ENCODE measurements at places on chromosomes 7 and 10. TPM values are rescaled to one million over a fixed set of nuclear protein-coding genes. Genes with fewer than 3 reads are reported as not detected.

The SORCS1 gene
- not detected for polyA plus RNA-seq

The PON3 gene
- 1.8 TPM for polyA plus RNA-seq

The CDK14 gene
- 24.1 TPM for polyA plus RNA-seq

The NXPH1 gene
- not detected for polyA plus RNA-seq

The RBP3 gene
- polyA plus RNA-seq, result not detected

GRCh38 chr7:50364645-50365044 is 60.1 kb downstream of the IKZF1 start:
- DNase-seq, result no peak
- peaks cover 5% of the 10 kb centered on the region for H3K36me3 ChIP-seq
- no peak overlapping the region for H3K27ac ChIP-seq
- no peaks in the 10 kb centered on the region for H3K27me3 ChIP-seq

- H3K4me1 ChIP-seq, result no peaks in the 10 kb centered on the region
- no peaks in the 10 kb centered on the region for H3K27me3 ChIP-seq
- H3K36me3 ChIP-seq, result no peaks in the 10 kb centered on the region
- no peak overlapping the region for H3K27ac ChIP-seq
Measured at GRCh38 chr7:10677211-10677610, 296.5 kb upstream of the PHF14 start.

- H3K27me3 ChIP-seq, result peaks cover 47% of the 10 kb centered on the region
- H3K27ac ChIP-seq, result no peak overlapping the region
- no peak for DNase-seq
- no peaks in the 10 kb centered on the region for H3K36me3 ChIP-seq
Measured at GRCh38 chr7:27187475-27188385, 2.7 kb upstream of the HOXA11 start.

- H3K4me3 ChIP-seq, result no peak overlapping the region
- DNase-seq, result no peak
- H3K27ac ChIP-seq, result no peak overlapping the region
- H3K36me3 ChIP-seq, result no peaks in the 10 kb centered on the region
Measured at GRCh38 chr7:134850066-134850465, 70.6 kb downstream of the CALD1 start.

DNA sequence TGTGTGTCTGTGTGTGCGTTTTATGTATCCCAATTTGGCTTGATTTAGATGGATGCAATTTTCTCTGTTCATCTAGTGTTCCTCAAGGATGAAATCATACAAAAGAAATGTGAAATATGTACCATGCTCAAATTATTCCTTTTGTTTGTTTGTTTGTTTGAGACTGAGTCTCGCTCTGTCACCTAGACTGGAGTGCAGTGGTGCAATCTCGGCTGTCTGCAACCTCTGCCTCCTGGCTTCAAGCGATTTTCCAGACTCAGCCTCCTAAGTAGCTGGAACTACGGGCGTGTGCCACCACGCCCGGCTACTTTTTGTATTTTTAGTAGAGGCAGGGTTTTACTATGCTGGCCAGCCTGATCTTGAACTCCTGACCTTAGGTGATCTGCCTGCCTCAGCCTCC is 11.3 kb upstream of the SHTN1 start:
- no peak overlapping the region for H3K27ac ChIP-seq
- no peak for DNase-seq
- H3K4me1 ChIP-seq, result no peaks in the 10 kb centered on the region
- H3K36me3 ChIP-seq, result no peaks in the 10 kb centered on the region
- no peak overlapping the region for H3K4me3 ChIP-seq

DNA sequence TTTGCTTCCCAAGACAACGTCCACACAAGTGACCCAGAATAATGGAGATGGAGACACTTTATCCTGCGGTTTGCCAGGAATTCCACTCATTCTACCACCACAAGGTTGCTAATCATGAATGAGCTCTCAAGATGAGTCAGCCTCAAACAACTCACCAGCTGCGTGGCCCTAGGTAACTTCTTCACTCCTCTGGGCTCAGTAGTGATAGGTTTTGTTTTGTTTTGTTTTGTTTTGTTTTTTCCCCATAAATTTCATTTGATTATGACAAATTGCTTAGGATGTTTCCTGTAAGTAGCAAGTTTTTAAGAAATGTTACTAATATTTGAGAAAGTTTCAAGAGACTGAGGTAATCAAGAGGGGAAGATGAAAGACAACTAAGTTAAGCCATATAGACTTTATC is 286.8 kb downstream of the PARD3 start:
- H3K27me3 ChIP-seq, result no peaks in the 10 kb centered on the region
- no peak overlapping the region for H3K27ac ChIP-seq
- H3K4me1 ChIP-seq, result peaks cover 7% of the 10 kb centered on the region
- no peak overlapping the region for H3K4me3 ChIP-seq
- DNase-seq, result no peak

DNA sequence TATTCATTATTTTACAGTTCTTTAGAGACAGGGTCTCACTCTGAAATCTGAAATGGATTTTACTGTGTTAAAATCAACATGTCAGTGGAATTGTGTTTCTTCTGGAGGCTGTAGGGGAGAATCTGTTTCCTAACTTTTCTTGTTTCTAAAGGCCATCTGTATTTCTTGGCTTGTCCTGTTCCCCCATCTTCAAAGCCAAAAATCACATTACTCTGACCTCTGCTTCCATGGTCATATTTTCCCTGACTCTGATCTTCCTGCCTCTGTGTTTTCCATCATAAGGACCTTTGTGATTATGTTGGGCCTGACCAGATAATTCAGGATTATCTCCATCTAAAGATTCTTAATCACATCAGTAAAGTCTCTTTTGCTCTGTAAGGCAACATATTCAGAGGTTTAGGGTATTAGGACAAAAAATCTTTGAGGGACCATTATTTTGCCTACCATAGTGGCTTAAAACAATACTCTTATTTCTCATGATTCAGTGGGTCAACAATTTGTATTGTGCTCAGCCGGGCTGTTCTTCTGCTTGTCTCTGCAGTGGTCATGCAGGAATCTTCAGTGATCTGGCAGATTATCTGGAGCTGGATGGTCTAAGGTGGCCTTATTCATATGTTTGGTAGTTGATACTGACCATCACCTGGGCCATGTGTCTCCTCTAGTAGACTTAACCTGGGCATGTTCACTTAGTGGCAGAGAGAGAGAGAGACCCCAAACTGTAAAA is 5.7 kb downstream of the ANLN start:
- no peaks in the 10 kb centered on the region for H3K4me1 ChIP-seq
- no peak for DNase-seq
- no peak overlapping the region for H3K27ac ChIP-seq
- H3K4me3 ChIP-seq, result no peak overlapping the region
- H3K27me3 ChIP-seq, result no peaks in the 10 kb centered on the region

- no peak for DNase-seq
- no peak overlapping the region for H3K4me3 ChIP-seq
- H3K27ac ChIP-seq, result peak overlapping the region; percentile 53
- peaks cover 3% of the 10 kb centered on the region for H3K36me3 ChIP-seq
Measured at GRCh38 chr10:133278577-133279265, 2.1 kb upstream of the ADAM8 start.

DNA sequence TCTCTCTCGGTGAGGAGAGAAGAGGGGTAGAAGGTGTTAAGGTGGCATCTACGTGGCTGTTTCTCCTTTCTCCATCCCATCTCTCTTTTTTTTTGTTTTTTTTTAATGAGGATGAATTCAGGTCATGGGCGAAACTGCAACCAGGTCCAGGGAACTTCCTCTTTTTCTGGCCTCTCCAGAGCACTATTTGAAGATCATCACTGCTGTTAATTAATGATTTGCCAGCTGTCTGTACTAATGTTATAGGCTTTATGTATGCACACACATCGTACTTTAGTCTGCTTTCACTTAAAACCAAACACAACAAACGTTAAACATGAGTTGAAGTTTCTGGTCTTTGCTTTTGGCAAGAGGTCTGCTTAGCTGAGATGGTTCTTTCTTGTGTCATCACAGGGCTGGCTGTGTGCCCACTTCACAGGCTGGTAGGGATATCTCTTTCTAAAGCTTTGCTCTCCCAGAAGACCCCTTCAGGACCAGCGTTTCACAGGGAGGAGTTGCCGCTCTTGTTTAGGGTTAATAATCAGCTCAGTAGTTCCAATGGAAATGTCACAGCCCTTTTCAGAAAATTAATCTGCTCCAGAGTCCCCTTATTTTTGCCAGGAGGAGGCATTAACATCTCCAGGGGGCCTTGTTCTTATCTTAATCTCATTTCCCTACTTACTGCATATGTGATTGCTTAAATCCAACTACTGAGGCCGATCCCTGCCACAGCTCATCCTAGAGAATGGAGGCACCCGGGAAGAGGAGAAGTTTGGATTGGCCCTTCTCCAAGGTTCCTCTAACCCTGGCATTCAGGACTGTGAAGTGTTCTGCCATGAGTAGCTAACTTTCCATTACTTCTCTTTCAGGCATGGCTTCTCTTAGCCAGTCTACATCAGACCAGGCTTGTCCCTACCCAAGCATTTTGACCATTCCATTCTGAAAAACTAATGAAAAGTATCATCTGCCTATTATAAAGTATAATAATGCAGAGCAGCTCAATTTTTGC is 273.9 kb upstream of the NFE2L3 start:
- no peak overlapping the region for H3K27ac ChIP-seq
- H3K4me1 ChIP-seq, result no peaks in the 10 kb centered on the region

GRCh38 chr7:25906003-25906402 is 246.0 kb upstream of the NFE2L3 start:
- no peaks in the 10 kb centered on the region for H3K27me3 ChIP-seq
- H3K4me3 ChIP-seq, result no peak overlapping the region
- no peak overlapping the region for H3K27ac ChIP-seq
- DNase-seq, result peak; percentile 11
- H3K36me3 ChIP-seq, result no peaks in the 10 kb centered on the region

DNA sequence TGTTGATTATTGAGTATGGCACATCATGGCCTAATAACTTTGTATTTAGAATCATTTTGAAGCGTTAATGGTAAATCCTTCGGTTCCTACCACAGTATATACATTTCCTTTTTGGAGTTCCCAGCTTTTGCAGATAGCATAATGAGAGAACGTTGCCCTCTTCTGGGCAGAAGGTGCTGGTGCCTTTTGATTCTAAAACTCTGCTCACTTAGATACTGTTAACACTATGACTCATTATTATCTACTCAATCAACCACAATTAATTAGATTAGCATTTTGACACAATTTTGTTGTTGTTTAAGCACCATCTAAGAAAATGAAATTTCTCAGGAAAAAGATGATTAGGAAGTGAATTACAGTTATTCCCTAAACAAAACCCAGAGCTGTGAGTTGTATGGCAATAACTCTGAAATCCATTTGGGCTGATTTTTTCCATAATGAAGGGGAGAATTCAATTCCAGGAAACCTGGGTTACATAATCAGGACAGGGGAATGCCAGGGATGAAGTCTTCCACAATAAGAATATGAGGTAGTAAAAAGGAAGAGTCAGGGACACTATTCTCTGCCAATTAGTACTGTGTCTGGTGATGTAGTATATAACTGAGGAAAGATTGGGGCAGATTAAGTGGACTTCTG is 11.5 kb upstream of the DLD start:
- DNase-seq, result no peak
- H3K27me3 ChIP-seq, result no peaks in the 10 kb centered on the region
- no peaks in the 10 kb centered on the region for H3K4me1 ChIP-seq
- H3K36me3 ChIP-seq, result no peaks in the 10 kb centered on the region
- no peak overlapping the region for H3K27ac ChIP-seq

GRCh38 chr7:47185170-47185569 is 396.7 kb downstream of the TNS3 start:
- no peak overlapping the region for H3K27ac ChIP-seq
- H3K27me3 ChIP-seq, result no peaks in the 10 kb centered on the region
- DNase-seq, result no peak
- H3K4me1 ChIP-seq, result no peaks in the 10 kb centered on the region
- H3K4me3 ChIP-seq, result no peak overlapping the region

GRCh38 chr10:71927776-71928592 is 36.2 kb upstream of the CHST3 start:
- no peak overlapping the region for H3K4me3 ChIP-seq
- H3K4me1 ChIP-seq, result no peaks in the 10 kb centered on the region
- no peak overlapping the region for H3K27ac ChIP-seq
- no peaks in the 10 kb centered on the region for H3K36me3 ChIP-seq
- no peaks in the 10 kb centered on the region for H3K27me3 ChIP-seq

DNA sequence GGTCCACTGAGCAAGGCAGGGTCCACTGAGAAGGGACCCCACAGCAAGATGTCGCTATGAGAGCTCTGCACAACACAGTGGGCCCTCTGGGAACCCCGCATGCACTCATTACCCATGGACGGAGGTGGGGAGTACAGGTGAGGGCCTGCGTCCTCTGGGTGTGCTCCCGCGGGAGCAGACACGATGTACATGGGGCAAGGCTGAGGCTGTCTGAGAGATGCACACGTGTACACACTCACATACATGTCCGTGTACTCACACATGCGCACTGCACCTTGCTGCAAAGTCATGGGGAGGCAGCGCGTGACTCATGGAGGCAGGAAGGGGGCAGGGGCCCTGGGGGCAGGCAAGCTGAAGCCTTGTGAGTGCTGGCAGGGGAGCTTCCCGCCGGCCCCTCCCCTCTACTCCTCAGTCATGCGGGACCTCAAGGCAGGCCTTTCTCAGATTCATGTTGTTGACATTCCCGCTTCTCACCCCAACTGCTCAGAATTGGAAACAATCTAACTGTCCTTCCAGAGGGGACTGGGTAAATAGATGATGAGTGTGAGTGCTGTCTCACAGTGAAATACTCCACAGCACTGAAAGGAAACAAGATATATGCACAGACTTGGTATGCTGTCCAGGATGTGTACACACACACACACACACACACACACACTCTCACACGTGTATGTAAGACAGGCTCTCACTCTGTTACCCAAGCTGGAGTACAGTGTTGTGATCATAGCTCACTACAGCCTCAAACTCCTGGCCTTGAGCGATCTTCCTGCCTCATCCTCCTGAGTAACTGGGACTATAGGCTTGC is 40.0 kb downstream of the GOLGA7B start:
- no peak overlapping the region for H3K4me3 ChIP-seq
- no peaks in the 10 kb centered on the region for H3K4me1 ChIP-seq
- no peak for DNase-seq
- no peaks in the 10 kb centered on the region for H3K27me3 ChIP-seq
- no peak overlapping the region for H3K27ac ChIP-seq
- no peaks in the 10 kb centered on the region for H3K36me3 ChIP-seq

DNA sequence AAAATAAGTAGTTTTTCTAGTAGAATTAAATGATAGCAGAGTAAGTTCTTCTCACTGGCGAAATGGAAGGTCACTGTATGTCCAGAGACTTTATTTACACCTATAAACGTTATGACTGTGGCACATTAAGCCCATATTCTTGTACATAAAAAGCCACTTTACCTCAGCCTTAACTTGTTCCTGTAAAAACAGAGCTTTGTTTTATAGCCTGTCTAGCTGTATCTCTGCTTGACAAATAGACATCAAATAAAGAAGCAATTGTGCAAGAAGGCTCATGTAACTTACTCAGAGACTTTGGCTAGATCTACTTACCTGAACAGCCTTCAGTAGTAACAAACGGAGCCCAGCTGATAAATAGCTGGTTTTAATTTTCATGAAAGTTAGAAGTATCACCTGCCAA is 324.1 kb upstream of the BMPER start:
- no peak overlapping the region for H3K27ac ChIP-seq
- H3K27me3 ChIP-seq, result no peaks in the 10 kb centered on the region
- no peaks in the 10 kb centered on the region for H3K4me1 ChIP-seq
- no peak overlapping the region for H3K4me3 ChIP-seq
- no peak for DNase-seq
